ENCODE measurements at places on chromosomes 3 and 15. TPM values are rescaled to one million over a fixed set of nuclear protein-coding genes. Genes with fewer than 3 reads are reported as not detected.

DNA sequence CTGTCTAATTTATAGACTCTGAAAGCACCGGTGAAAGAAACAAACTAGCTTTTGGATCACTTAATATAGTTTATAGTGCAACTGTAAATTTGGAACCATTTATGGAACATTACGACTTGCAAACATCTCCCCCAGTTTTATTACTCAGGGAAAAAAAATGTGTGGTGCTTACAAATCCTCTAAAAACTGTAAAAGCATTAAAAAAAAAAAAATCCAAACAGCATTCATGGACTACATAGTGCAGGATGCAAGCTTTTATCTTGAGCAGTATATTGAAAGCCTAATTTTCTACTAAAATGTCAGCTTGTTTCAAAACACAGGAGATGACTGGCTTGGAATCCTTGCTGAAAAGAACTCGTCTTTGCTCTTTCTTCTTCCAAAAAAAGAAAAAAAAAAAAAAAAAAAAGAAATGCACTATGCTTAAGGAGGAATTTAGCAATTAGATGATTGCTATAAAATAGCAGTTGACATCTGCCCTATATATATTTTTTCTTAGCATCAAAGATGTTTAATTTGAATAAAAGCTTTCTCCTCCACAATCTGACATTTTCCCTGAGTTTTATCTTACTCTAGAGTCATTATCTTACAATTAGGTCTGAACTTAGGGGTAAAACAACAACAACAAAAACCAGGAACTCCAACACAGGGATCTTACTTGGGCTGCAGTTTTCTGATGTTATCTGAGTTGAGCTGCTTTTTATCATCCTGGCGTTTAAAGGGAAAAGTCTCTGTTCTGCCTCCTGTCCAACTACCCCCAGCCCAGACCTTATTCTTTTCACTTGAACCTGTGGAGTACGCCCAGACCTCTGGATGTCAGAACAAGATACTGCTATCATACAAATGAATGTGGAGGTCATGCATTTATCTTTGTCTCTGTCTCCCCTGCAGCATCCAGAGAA, 62.6 kb upstream of the PDZRN3 start:
- no peak overlapping the region for H3K4me3 ChIP-seq
- H3K36me3 ChIP-seq: no peaks in the 10 kb centered on the region
- no peak overlapping the region for H3K27ac ChIP-seq

- no peaks in the 10 kb centered on the region for H3K27me3 ChIP-seq
- no peak for DNase-seq
- H3K4me3 ChIP-seq: no peak overlapping the region
- H3K4me1 ChIP-seq: no peaks in the 10 kb centered on the region
- H3K27ac ChIP-seq: no peak overlapping the region
These were observed 117.7 kb downstream of the CD47 start for GRCh38 chr3:107973152-107973551.

DNA sequence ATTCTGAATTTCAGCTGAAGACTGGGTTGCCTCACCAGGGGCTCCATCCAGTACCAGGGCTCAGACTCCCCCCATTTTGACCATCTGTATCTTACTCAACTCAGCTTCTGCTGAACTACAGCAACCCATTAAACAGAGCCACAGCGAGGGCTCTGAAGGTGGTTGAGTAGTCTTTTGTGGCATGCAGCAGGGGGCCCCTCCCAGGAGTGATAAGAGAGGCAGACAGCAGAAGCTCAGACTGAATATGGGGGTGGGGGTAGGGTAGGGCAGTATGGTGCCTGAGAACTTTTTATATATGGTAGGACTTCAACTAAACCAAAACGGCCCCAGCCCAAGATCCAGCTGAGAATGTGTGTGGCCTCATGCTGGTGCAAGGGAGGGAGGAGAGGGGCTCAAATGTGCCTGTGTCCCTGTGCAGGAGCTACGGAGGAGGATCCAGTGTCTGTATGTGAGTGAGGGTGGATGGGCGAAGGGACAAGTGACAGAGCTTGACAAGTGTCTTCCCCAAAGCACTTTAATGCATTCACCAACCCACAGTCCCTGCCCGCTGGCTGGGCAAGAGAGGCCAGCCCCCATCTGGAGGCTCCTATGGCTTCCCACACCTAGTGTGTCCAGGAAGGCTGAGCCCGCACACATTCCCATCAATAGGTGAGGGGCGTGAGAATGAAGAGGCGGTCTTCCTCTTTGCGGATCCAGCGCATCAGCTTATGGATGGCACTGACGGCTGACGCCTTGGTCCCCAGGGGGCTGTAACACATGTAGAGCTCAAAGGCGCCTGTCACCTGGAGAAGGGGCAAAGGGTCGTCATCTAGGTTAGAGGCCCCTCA, 4.9 kb upstream of the MST1R start:
- no peak for DNase-seq
- H3K27me3 ChIP-seq: peaks cover 10% of the 10 kb centered on the region
- H3K4me1 ChIP-seq: peaks cover 3% of the 10 kb centered on the region
- H3K27ac ChIP-seq: no peak overlapping the region
- no peak overlapping the region for H3K4me3 ChIP-seq
- no peaks in the 10 kb centered on the region for H3K36me3 ChIP-seq

DNA sequence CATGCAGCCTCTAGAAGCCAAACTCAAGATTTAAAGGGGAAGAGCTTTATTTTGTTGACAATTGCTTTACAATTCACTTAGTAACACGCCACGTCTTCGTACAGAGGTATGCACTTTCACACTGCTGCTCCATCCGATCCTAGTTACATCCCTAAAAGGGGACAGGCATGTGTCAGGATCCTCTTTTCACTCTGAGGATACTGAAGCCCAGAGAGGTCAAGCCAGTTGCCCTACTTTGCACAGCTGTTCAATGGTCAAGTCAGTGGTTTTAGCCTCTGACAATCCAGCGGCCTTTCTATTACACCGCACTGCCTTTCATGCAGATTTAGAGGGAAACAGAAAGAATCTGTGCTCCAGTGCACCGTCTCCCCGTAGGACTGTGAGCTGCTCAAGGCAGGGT, 44.9 kb upstream of the CHRNB4 start:
- no peak overlapping the region for H3K27ac ChIP-seq
- peaks cover 34% of the 10 kb centered on the region for H3K4me1 ChIP-seq
- H3K27me3 ChIP-seq: peaks cover 6% of the 10 kb centered on the region
- H3K36me3 ChIP-seq: no peaks in the 10 kb centered on the region

GRCh38 chr3:121228971-121229370, 316.8 kb downstream of the POLQ start:
- DNase-seq: no peak
- H3K36me3 ChIP-seq: no peaks in the 10 kb centered on the region
- no peak overlapping the region for H3K4me3 ChIP-seq

Gene PTH1R
- not detected for total RNA-seq

Gene GPR149
- not detected for total RNA-seq

DNA sequence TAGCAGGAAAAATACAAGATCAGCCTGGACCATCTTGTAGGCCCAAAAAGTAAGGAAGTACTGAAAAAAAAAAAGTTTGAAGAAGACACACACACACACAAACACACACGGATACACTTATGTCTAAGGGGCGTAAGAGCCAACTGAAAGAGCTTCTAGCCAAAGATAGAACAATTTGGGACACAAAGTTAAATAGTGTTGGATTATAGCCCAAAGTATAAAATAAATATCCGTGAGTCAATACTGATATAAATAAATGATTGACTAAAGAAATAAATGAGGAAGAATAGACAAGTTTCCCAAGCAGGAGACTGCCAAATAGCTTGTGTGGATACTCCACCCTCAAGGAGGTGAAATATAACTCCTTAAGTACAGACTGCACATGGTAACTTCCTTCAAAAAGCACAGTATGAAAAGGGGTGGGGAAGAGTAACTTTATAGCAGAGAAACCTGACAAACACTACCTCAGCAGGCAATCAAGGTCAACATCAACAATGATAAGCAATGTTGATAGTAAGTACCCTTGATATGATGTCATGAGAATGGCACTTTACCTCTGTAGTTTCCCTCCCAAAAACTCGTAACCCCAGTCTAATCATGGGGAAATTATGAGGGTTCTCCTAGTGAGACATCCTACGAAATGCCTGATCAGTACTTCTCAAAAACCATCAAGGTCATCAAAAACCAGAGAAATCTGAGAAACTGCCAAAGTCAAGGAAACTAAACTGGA, 187.3 kb upstream of the ATP11B start:
- H3K27me3 ChIP-seq: no peaks in the 10 kb centered on the region
- peaks cover 16% of the 10 kb centered on the region for H3K4me1 ChIP-seq
- H3K27ac ChIP-seq: no peak overlapping the region

Gene TIGIT
- total RNA-seq: not detected

GRCh38 chr15:66840615-66841390, 138.8 kb downstream of the SMAD6 start:
- no peaks in the 10 kb centered on the region for H3K36me3 ChIP-seq
- peaks cover 12% of the 10 kb centered on the region for H3K4me1 ChIP-seq
- H3K27me3 ChIP-seq: peaks cover 49% of the 10 kb centered on the region

Gene ELP6
- total RNA-seq: 55.1 TPM

Gene ISLR
- total RNA-seq: 0.68 TPM

Gene TUBGCP5
- total RNA-seq: 23.8 TPM

Gene GATM
- total RNA-seq: 21.3 TPM

- no peaks in the 10 kb centered on the region for H3K36me3 ChIP-seq
- peaks cover 5% of the 10 kb centered on the region for H3K4me1 ChIP-seq
- H3K27me3 ChIP-seq: no peaks in the 10 kb centered on the region
- DNase-seq: no peak
- H3K27ac ChIP-seq: no peak overlapping the region
These were observed 15.9 kb upstream of the ACAD9 start for GRCh38 chr3:128863560-128863959.

- no peaks in the 10 kb centered on the region for H3K27me3 ChIP-seq
- no peaks in the 10 kb centered on the region for H3K36me3 ChIP-seq
- peaks cover 71% of the 10 kb centered on the region for H3K4me1 ChIP-seq
- H3K4me3 ChIP-seq: no peak overlapping the region
- no peak for DNase-seq
- H3K27ac ChIP-seq: no peak overlapping the region
These were observed 130.8 kb upstream of the IL12A start for GRCh38 chr3:159857840-159858239.

- no peak for DNase-seq
- H3K36me3 ChIP-seq: no peaks in the 10 kb centered on the region
- no peaks in the 10 kb centered on the region for H3K4me1 ChIP-seq
- H3K27me3 ChIP-seq: peaks cover 83% of the 10 kb centered on the region
- no peak overlapping the region for H3K27ac ChIP-seq
- no peak overlapping the region for H3K4me3 ChIP-seq
These were observed 17.2 kb upstream of the SLC6A11 start for GRCh38 chr3:10798600-10799367.

- DNase-seq: no peak
- H3K4me1 ChIP-seq: no peaks in the 10 kb centered on the region
- H3K27ac ChIP-seq: no peak overlapping the region
- no peak overlapping the region for H3K4me3 ChIP-seq
- no peaks in the 10 kb centered on the region for H3K36me3 ChIP-seq
These were observed 45.5 kb downstream of the CBLB start for GRCh38 chr3:105823149-105823867.

All from neural progenitor cell (in vitro differentiated cells).